ENCODE measurements at places on chromosomes 2 and 18.

- DNase-seq, result no peak
Observed at GRCh38 chr18:12279781-12280531, 25.8 kb downstream of the CIDEA start.

- no peak for DNase-seq
Observed at GRCh38 chr2:19046986-19047780, 311.2 kb downstream of the OSR1 start.

DNA sequence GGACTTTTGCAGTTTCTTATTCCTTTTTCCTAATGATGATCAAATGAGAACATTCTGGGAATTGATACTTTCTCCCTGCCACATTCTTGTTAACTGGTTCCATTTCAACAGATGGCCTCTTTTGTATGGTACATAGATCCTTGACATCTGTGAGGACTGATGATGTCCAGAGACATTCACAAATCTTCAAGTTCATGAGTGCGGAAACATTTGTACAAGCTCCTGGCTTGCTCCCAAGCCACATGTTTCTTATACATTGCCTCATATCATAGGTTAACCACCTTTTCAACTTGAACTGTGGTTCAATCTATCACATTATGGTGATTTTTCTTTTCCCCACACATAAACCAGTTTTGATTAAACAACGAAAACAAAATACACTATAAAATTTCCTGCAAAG lies 267.3 kb downstream of the CLIP4 start:
- no peak for DNase-seq

GRCh38 chr2:103781313-103781712 lies 1019.5 kb downstream of the TMEM182 start:
- DNase-seq, result no peak

DNA sequence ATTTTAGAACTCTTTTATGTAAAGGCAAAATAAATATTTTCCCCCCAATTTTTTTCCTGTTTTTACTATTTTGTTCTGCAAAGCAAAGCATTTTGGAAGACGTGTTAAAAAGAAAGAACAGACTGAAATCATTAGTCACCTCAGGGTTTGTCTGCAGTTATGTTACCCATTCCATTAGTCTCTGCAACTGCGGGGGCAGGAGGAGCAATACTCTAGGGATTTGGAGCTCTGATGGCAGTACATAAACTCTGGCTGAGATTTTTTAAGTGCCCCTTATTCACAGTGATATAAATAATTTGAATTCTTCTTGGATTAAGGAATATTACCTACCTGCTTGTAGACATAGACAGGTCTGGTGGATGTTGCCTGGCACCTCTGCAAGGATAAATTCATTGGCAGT lies 88.0 kb upstream of the CELF4 start:
- DNase-seq, result no peak

DNA sequence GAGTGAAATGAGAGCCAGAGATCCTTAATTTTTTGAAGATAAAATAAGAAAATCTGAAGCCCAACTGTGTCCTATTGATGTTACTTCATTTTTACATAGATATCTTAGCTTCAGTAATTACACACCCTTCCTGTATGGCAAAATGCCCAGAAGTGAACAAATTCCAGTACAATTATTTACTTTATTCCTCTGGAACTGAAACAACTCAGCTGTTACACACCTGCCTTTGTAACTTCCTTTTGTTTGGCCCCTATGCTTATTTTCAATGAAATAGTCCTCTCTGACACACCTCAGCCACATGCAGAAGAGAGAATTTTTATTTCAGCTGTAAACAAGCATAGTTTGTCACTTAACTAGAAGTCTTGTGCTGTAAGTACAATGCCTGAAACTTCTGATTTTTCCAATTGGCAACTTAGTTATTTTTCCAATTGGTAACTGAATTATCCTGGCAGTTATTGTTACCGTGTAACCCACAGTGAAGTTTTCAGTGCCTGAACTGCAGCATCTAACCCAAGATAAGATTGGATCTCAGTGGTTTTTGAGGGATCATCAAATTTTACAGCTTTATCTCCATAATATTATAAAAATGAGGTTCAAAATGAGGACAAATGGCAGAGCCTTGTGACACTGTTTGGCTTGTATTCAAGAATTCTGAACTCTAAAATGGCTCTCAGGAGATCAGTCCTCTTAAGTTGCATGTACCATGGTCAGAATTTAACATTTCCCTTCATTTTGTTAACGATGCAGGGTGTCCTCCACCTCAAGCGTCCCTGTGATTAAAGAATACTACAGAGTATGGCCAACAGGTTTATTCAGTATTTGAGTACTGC lies 82.6 kb downstream of the PKP4 start:
- peak; percentile 12 for DNase-seq

- DNase-seq, result no peak
Observed at GRCh38 chr2:111923276-111923804, 24.9 kb downstream of the MERTK start.

GRCh38 chr2:24220554-24221291 lies 45.9 kb downstream of the FAM228A start:
- no peak for DNase-seq

DNA sequence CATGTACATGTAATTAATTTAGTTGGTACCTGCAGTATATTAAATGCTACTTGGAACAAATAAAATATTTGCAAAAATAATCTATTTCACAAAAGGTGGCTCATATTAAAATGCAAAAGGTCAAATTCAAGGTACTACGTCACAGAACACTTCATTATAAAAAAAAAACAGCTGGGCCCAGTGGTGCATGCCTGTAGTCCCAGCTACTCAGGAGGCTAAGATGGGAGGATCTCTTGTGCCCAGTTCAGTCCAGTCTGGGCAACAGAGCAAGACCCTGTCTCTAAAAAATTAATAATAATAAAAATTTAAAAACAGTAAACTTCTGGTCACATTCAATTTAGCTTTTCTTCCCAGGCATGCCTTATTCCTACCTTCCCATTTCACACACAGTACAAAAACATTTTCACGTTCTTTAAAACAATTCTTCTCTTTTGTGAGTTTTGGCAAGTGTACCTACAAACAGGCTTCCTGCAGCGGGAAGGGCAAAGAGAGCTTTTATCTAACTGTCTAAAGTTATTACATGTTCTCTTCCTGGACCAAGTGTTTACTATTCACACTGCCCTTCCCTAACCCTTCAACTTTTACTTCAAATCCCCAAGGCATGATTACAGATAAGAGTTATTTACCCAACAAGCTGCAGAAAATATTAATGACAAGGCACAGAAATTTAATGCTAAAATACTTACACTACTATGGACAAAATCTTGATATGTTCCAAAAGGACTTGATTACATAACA lies 10.7 kb downstream of the BAZ2B start:
- no peak for DNase-seq
